ENCODE measurements at places on chromosomes 5 and 9.

- no peak for DNase-seq
These were observed 63.2 kb downstream of the PRR16 start for GRCh38 chr5:120527251-120527650.

DNA sequence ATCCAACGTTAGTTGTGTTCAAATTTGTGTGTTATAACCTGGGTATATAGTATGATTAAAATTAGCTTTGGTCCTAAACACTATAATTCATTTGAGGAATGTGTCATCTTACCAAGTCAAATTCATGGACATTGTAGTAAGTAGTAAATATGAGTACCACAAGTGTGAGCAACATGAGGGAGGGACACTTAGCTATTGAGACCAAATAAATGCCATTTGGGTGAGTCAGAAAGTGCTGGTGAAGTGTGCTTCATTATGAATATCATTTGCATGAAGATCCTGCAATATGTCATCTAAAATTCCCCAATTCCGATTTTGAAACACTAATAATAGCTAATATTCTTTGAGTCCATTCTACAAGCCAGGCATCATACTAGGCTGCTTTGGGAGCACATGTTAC, 336.7 kb upstream of the KIF2A start:
- DNase-seq = no peak

GRCh38 chr5:24624872-24625271, 19.9 kb downstream of the CDH10 start:
- DNase-seq = no peak

GRCh38 chr5:174832811-174833210, 108.4 kb downstream of the MSX2 start:
- no peak for DNase-seq

- DNase-seq = no peak
These were observed 121.2 kb downstream of the PTTG1 start for GRCh38 chr5:160542840-160543239.

DNA sequence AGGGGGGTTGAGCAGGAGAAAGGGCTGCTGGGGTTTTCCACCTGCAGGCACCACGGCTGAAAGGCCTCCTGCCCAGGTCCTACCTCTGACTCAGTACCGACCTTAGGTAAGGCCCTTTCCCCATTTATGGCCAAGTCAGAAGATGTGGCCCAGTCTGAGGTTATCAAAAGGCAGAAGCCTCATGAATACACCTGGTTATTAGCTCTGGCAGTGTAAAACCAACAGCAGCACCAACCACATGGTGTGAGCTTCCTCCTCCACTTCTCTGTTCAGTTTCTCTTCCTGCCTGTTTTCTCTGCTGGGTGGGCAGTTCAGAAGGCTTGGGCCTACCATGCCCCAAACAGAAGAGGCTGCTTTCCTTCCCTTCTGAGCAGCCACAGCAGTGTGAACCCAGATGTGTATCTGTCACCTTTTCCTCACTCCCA, 86.9 kb downstream of the UGCG start:
- DNase-seq = peak; percentile 40

- no peak for DNase-seq
These were observed 19.7 kb downstream of the TUSC1 start for GRCh38 chr9:25658571-25658970.

- no peak for DNase-seq
These were observed 685 bp upstream of the ADAMTS19 start for GRCh38 chr5:129459450-129459776.

Measured in GM13977 (cell line).